ENCODE measurements at places on chromosomes 5 and 9.

GRCh38 chr5:56112526-56113121 is 117.9 kb upstream of the IL6ST start:
- DNase-seq: no peak

DNA sequence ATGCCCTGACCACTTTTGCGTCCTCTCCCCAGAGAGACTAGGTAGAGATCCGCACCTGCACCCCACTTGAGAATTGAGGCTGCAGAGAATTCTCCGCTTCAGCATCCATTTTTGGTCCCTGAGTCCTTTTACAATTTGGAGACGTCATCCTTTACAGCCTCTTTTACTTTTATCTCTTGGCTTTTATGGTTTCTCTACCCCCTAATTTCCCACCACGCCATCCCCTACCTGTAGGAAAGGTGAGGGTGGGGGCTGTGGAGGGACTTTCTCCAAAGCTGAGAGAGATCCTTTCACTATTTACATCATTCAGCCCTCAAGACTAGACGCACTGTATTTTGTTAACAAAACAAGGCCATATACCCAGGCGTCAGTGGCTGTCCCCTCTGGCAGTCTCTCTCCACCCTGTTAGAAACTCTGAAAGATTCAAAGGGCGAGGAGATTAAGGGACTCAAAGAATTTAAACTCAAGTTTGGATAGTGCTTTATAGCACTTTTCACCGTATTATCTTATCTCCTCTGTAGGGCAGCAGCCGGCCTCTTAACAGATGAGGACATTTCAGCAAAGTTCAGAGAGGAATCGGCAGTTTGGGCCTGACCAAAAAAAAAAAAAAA is 1.7 kb downstream of the MSX2 start:
- DNase-seq: no peak

- DNase-seq: no peak
Observed at GRCh38 chr5:124395287-124395686, 351.2 kb downstream of the ZNF608 start.

DNA sequence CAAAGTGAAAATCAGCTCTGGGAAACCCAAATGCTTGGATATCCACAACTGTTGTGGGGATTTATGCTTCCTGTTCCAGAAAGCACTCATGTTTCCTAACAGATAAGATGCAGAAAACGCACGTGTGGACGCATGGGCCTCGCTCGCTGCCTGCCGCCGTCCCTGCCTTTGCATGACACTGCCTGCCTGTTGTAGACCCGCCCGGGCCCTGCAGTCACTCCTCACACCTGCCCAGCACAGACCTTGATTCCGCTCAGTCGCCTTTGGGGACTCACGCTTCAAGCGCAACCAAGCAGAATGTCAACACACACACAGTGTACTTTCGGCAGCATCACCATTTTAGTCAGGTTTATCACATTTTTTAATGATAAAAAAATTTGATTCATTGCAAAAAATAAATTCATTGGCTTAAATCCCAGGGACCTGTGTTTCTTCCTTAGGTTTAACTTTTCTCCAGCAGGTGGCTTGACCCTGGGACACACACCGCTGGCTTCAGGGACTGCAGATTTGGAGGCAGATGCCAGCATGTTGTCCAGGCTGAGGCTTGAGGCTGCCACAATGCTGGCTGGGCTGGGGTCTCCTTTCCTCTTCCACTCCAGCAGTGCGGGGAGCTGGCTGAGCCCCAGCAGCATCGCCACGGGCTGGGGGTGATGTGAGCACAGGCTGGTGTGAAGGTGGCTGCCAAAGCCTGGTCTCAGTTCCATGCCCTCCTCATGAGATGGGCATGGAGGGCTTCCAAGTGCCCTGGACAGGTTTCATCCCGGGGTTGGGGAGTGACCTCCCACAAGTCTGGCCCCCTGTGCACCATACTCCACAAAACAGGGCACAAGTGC is 416.9 kb upstream of the IRX4 start:
- DNase-seq: no peak

- DNase-seq: no peak
Observed at GRCh38 chr9:35651956-35652828, 1.5 kb upstream of the SIT1 start.

GRCh38 chr9:93674580-93675335 is 98.4 kb downstream of the PHF2 start:
- DNase-seq: no peak

DNA sequence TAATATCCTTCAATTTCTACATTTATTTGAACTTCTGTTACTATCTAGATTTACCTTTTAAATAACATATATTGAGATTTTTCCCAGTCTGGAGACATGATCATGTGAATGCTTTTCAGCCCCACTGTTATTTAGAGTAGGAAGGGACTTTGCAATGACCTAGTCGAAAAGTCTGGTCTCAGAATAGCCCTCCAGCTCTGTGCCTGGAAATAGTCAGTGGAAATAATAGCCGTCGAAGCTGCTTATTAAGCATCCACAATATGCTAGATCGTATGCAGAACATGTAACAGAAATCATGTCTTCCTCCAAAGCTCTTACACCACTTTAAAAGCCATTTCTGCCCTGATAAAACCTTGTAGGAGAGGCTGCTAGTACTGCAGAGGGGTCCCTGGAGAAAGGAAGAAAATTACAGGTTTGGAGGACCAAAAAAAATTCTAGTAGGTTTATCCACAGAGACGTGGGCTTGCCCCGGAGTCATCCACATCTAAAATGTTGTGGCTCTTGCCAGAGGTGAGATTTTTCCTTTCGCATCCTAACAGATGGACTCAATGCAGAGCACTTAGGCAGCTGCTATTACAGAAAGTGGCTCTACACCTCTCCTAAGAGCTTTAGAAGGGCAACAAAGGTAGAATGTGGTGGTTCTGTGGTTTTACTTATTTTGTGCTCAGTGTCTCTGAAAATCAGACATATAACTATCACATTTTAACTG is 2.5 kb upstream of the FGF1 start:
- DNase-seq: no peak

GRCh38 chr5:490116-491106 is 33.8 kb downstream of the SLC9A3 start:
- DNase-seq: no peak

GRCh38 chr5:154701181-154701580 is 54.0 kb upstream of the LARP1 start:
- DNase-seq: no peak

All from stimulated activated CD4-positive, alpha-beta T cell treated with anti-CD3 and anti-CD28 coated beads, Interleukin-1b, Interleukin-23, amount 100 ng/mL, for 1 hour (primary cell).